ENCODE measurements at places on chromosomes 2 and 18.

DNA sequence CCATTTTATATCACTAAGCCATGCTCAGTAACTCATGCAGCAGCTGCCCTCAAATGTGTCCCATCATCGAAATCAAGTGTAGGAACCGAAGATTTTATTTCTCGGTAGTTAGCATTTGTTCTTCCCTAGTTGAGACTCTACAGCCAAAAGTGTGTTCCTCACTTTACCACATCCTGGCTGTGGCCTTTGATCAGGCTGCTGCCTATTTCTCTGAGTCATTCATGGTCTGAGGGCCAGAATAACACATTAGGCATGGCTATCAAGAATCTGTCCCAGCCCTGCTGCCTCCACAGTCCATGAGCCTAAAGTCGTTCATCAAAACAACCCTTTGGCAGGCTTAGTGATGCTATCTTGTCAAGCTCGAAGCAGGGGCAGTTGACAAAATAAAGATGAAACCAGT, 300.1 kb downstream of the TDRD15 start:
- DNase-seq, result no peak

- DNase-seq, result no peak
Observed at GRCh38 chr2:238569507-238570195, 142.9 kb downstream of the ASB1 start.

- DNase-seq, result no peak
Observed at GRCh38 chr18:10946058-10946457, 203.3 kb downstream of the PIEZO2 start.

DNA sequence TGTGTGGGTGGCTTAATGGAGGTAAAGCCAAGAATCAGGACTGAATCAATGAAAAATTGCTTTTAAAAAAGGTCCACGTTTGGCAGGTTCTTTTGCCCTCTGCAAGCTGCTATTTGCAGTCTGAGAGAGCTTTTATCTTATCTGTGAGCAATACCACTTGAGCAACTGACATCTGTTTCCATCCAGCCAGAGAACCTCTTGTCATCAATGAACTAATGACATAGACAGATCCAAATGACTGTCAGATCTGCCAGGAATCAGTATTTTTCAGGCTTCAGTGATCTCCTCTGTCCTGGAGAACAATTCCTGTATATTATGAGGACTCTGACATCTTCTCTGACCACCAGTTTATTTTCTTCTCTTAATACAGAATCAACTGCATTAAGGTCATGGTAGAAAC, 608.1 kb downstream of the LRP1B start:
- DNase-seq, result no peak

- DNase-seq, result no peak
Observed at GRCh38 chr2:178417916-178418315, 33.1 kb downstream of the PRKRA start.

- no peak for DNase-seq
Observed at GRCh38 chr2:227406177-227407031, 18.7 kb upstream of the SCYGR1 start.

GRCh38 chr2:62783679-62784078, 78.2 kb downstream of the EHBP1 start:
- no peak for DNase-seq

DNA sequence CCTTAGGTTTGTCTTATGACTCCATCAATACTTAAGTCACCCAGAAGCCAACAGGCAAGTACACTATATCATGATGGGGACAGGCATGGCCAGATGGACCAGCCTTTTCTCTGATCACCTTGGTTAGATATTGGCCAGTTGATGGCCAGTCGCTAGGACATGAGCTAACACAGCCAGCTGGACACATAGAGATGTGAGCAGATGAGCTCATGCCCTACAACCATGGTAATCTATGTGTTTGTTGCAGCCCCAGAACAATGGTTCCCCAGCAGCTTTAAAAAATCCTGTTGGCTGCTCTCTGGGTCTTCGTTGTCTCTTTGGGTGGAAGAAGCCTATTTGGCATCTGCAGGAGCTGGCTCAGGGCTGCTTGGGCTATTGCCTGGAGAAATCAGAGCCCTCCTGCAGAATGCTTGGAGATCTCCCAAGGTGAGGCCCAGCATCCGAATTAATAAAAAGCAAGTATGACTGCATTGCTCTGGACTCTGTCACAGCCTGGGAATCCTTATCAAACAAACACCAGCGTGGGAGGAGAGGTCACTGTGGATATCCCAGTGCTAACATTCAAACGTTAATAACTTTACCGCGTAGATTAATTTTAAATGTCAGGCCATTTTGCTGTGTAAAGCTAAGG, 62.3 kb upstream of the KLHL29 start:
- no peak for DNase-seq

- no peak for DNase-seq
Observed at GRCh38 chr2:26169226-26169625, 3.7 kb upstream of the GAREM2 start.

DNA sequence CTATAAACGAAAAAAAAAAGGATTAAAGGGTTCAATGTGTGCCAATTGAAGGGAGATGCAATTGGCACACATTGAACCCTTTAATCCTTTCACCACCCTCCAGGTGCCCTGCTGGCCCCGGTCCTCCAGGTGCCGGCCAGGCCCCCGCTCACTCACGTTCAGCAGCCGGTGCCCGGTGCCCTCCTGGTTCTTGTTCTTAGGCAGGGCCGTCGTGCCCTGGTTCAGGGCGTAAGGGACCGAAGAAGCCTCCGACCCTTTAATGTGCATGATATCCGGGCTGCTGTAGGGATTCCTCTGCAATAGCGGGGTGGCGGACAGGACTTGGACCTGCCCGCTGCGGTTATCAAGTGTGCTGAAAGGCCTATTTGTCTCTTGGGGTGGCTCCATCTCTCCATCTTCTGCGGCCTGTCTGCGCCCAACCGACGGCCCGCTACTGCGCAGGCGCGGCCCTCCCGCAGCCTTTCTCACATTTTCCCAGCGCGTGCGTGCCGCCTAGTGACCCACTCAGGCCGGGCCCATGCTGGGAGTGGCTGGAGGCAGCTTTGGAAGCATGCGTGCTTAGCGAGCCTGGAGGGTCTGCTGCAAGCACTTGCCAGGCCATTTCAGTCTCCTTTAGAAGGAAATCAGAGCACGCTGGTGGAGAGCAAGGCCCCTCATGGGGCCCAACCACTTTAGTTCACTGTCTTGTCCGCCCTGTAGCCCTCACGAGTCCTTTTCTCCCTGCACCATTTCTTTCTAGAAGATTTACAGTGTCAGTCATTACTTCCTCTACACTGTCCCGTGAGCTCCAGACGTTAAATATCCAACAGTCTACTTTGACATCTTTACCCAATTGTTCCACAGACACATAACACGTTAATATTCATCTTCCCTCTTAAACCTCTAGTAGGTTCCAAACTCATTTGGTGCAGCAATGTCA, 24.3 kb downstream of the TMEM237 start:
- DNase-seq, result no peak

DNA sequence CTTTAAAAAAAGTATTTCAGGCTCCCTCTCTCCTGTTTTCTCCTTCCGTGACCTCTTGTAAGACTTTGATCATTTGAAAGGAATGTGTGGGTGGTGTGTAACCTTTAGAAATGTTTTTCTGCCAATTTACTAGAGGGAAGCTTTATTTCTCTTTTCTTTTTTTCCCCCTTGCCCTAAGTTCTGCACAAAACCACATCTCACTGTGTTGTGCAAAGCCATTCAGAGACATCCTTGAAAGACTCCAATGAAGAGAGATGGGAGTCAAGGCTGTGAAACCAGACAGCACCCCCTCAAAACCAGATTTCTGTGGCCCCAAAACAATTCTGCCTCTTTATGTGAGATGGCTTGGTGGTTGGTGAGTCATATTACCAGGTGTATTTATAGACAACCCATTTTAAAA, 184.6 kb upstream of the ERBB4 start:
- no peak for DNase-seq

- no peak for DNase-seq
Observed at GRCh38 chr2:152051436-152051835, 47.4 kb downstream of the CACNB4 start.

- no peak for DNase-seq
Observed at GRCh38 chr2:70999362-70999761, 4.7 kb upstream of the TEX261 start.

DNA sequence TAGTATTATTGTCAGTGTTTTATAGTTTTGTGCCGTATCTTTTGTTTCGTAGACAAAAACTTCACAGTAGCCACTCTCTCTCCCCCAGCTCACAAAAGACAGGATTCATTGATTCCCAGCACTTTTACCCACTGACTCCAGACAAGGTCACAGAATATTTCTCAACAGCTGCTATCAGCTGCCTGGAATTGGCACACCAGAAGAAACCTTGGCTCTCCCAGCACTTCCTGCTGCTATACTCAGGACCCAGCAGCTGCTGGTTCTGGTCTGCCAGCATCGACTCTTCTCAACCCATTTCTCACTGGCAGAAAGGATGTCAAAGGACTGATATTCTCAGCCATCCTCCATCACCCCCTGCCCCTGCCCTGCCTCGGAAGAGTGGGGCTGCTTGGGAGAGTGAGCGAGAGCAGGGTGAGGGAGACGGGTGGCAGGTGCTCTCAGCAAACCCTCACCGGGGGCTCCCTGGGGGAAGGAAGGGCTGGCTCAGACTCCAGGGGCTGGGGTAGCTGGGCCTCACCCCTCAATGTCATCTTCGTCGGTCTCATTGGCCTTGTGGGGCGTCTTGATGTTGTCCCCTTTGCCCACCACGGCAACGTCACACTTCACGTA, 6.1 kb upstream of the OTOF start:
- DNase-seq, result no peak

DNA sequence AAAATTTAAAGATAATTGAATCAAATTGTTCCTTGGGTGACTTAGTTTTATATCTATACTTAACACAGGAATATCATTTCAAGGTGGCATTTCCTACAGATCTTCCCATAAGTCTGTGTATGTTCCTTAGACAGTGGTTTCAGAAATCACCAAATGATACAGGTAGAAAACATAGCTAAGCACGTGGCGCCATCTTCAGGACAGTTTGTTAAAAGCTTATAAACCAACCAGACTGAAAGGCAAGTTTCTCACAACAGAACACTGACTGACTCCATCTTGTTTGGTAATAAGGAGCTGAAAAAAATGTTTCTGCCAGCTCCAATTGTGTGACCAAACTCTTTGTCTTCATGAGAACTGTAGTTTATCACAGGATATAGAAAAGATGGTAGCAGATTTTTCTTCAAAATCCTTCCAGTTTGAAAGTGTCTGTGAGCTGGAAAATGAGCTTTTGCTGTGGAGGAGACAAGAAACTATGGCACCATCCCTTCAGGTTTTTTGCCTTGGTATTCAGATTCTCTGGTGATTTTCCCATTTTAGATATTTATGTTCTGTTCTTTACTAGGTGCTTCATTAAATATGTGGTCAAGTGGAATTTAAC, 34.8 kb upstream of the NEUROD1 start:
- DNase-seq, result peak; percentile 9

DNA sequence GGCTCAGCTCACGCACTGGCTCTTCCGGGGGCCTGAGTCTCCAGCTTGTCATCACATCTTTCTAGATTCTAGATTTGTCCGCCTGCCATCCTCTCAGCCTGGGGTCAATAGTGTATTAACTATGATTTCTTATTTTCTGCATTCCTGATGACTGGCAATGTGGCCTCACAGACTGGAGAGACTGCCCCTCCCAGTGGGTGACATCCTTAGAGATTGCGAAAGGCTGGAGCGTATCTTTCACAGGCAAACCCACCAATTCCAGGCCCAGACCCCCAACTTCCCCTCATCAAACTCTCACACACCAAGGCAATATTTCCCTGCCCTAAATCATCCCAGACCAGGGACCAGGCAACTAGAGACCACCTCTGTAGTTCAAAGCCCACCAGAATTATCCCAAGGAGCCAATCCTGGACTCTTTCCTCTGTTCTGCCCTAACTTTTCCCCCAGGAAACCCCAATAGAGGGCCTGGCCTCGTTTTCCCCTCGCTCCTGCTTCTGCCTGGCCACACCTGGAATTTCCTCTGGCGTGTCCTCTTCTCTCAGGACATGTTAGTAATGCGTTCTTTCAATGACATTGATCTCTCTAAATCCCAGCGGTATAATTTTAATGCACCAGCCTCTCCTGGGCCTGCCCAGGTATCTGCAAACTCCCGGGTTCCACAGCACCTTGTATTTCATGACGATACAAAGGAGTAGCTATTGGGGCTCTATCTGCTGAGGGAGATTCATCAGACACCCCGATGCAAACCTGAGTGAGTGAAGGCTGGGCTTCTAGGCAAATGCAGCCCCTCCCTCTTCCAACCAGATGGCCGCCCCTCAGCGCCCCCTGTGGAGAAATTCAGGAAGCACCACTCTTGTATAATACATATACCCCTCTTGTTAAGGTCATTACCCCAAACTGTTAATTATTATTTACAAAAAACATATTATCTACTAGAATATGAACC, 2.4 kb upstream of the KCNF1 start:
- no peak for DNase-seq

DNA sequence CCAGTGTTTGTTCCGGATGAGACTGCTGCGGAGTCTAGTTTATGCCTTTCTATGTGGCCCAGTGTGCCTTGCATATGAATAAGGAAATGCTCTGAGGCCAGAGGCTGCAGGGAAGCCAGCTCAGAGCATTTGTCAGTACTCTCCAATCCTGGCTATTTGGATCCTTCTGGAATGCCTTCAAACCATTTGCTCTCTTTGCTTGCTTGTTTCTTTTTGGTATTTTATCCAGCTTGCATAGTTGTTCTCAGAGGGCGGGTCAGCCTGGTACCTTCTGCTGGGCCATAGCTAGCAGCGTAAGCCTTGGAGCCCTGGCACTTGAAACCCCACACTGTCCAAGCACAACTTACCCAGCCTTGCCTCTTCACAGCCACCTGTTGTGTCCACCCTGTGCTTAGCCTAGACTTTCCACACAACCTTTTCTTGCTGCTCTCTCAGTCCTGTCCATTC, 20.5 kb downstream of the CENPO start:
- no peak for DNase-seq

DNA sequence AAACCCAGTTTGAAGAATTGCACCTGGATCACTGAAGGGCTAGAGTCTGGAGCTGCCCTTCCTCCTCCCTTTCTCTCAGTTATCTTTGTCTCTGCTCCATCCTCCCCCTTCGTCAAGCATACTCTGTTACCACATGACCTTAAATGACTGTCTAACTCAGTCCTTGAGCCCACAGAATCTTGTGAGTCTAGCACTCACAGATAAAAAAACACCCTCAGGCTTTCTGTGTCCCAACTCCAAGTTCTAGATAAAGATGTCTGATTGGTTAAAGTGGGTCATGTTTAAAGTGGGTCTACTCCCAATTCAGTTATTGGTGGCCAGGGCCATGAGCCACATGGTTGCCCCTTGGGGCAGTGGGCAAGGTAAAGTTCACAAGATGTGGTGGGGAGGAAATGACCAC, 53.5 kb upstream of the CYP1B1 start:
- DNase-seq, result no peak

Measured in activated CD4-positive, CD25-positive, alpha-beta regulatory T cell (primary cell).